ENCODE measurements at places on chromosomes 16 and 17. TPM values are rescaled to one million over a fixed set of nuclear protein-coding genes. Genes with fewer than 3 reads are reported as not detected.

DNA sequence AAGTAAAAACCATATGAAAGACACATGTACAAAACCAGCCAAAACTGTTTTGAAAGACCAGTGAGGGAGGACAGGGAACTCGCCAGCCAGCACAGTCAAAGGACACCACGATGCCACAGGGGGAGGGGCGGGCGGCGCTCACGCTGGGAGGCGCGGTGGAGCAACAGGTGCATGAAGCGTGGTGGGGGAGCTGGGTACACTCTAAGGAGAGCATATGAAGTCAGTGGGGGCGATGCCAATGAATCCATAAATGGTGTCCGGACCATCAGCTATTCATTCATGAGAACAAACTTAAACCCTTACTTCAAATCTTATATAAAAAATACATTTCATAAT, 101.0 kb upstream of the DNAH17 start:
- H3K27ac ChIP-seq = no peak overlapping the region

GRCh38 chr17:7704601-7705268, at the start of gene EFNB3:
EFNB3 (plus strand) TSS chr17:7705202; CDS start chr17:7705599, 397 bp downstream.
- peaks cover 25% of the 10 kb centered on the region for H3K36me3 ChIP-seq
- H3K27me3 ChIP-seq = no peaks in the 10 kb centered on the region
- no peak for DNase-seq
- H3K4me3 ChIP-seq = peak within 1 kb of the TSS; percentile 13
- H3K4me1 ChIP-seq = peaks cover 7% of the 10 kb centered on the region

DNA sequence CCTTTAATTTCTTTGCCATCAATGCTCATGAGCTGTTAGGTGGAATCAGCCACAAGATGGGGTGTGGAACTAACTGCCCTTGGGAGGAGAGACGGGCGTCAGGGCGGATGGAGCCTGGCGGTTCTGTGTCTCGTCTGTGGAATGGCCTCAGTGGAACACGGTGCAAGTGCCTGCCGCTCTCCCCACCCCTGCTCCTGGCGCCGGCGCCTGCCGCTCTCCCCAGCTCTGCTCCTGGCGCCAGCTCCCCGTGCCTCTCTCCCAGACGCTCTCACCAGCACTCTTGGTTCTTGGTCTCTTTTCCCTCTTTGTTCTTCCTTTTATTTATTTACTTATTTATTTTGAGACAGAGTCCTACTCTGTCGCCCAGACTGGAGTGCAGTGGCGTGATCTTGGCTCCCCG, 13.2 kb upstream of the RPL13 start:
- peaks cover 61% of the 10 kb centered on the region for H3K36me3 ChIP-seq
- DNase-seq = no peak
- H3K27me3 ChIP-seq = no peaks in the 10 kb centered on the region
- H3K4me1 ChIP-seq = peaks cover 19% of the 10 kb centered on the region
- H3K27ac ChIP-seq = no peak overlapping the region

DNA sequence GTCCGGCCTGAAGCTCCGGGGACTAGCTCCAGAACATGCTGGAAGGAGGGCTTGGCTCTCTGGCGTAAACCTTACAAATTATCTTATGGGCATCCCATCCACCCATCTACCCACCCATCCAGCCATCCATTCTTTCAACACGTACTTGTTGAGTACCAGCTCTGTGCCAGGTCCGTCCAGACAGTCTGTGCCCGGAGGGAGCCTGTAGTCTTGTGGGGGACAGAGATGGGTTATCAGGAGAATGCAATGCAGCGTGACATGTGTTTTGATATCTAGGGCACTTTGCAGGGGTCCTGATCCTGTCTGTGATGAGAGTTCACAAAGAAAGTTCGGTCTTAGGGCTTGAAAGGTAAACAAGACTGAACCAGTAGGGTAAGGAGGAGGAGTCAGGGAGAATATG, 4.1 kb upstream of the SLC13A2 start:
- no peak for DNase-seq
- no peaks in the 10 kb centered on the region for H3K4me1 ChIP-seq
- H3K4me3 ChIP-seq = no peak overlapping the region

GRCh38 chr16:2428051-2428783, 1.0 kb upstream of the CCNF start:
- H3K27me3 ChIP-seq = no peaks in the 10 kb centered on the region
- no peaks in the 10 kb centered on the region for H3K36me3 ChIP-seq
- peak overlapping the region; percentile 83 for H3K4me3 ChIP-seq
- DNase-seq = no peak
- peak overlapping the region; percentile 58 for H3K27ac ChIP-seq
- peaks cover 7% of the 10 kb centered on the region for H3K4me1 ChIP-seq

GRCh38 chr16:9219813-9220212, 128.4 kb downstream of the HAPSTR1 start:
- H3K4me3 ChIP-seq = no peak overlapping the region
- no peak overlapping the region for H3K27ac ChIP-seq
- no peaks in the 10 kb centered on the region for H3K4me1 ChIP-seq
- H3K27me3 ChIP-seq = no peaks in the 10 kb centered on the region
- DNase-seq = no peak
- H3K36me3 ChIP-seq = no peaks in the 10 kb centered on the region

- H3K27ac ChIP-seq = no peak overlapping the region
- no peaks in the 10 kb centered on the region for H3K36me3 ChIP-seq
- H3K4me1 ChIP-seq = no peaks in the 10 kb centered on the region
- no peak for DNase-seq
- no peak overlapping the region for H3K4me3 ChIP-seq
Measured at GRCh38 chr17:75730065-75730464, 8.8 kb downstream of the ITGB4 start.

GRCh38 chr17:19004421-19005136, at the start of gene FAM83G:
FAM83G (minus strand) TSS chr17:19004764; CDS start chr17:19004041, 723 bp downstream.
- H3K36me3 ChIP-seq = peaks cover 14% of the 10 kb centered on the region
- H3K27me3 ChIP-seq = no peaks in the 10 kb centered on the region
- H3K4me1 ChIP-seq = peaks cover 18% of the 10 kb centered on the region
- peak; percentile 73 for DNase-seq

DNA sequence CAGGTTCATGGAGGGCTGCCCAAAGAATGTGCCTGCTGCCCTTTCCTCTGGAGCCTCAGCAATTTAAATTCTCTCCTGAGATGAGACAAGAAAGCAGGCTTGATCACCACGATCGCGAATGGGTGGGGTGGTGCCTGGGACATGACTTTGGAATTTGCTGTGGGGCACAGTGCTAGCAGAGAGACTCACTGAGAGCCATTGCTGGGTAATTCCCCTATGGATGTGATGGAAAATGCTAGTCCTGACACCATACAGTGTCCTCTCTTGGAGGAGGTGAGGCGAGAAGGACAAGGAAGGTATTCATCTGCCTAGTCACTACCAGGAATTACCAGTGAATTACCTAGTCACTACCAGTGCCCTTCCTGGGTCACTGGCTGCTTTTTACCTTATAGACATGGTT, 15.5 kb downstream of the FAM20A start:
- H3K4me3 ChIP-seq = no peak overlapping the region
- no peak overlapping the region for H3K27ac ChIP-seq
- no peaks in the 10 kb centered on the region for H3K36me3 ChIP-seq
- H3K27me3 ChIP-seq = no peaks in the 10 kb centered on the region
- DNase-seq = no peak

DNA sequence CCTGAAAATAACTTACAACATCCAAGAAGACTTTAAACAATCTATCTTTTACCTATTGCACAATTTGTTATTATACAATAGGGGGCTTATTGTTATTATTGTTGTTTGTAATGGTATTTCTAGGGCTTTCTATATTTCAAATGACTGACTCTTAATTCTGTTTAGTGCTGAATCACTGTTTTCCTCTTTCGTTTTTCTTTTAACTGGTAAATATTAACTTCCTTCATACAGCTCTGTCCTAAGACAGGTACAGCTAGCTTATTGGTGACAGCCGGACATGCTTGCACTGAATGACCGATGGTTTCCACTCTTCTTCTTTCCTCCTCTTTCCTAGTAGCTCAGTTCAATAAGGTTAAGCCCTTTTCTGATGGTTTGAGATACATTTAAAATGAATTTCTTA, 11.6 kb downstream of the KRTAP9-7 start:
- no peaks in the 10 kb centered on the region for H3K27me3 ChIP-seq
- no peak overlapping the region for H3K27ac ChIP-seq
- DNase-seq = no peak
- H3K4me1 ChIP-seq = peaks cover 12% of the 10 kb centered on the region
- H3K36me3 ChIP-seq = no peaks in the 10 kb centered on the region

The ACSM5 gene
- not detected for total RNA-seq

The IRX3 gene
- not detected for total RNA-seq

The SLC5A10 gene
- total RNA-seq = not detected

The VMO1 gene
- total RNA-seq = 0.66 TPM

The RASD1 gene
- 1.0 TPM for total RNA-seq

The ASIC2 gene
- total RNA-seq = not detected

Measured in naive thymus-derived CD4-positive, alpha-beta T cell (primary cell).